T follicular helper cell (primary cell): ENCODE measurements at places on chromosomes 13 and 19.

GRCh38 chr19:8421484-8422461 is 8.7 kb downstream of the MARCHF2 start:
- DNase-seq: no peak

- no peak for DNase-seq
Observed at GRCh38 chr19:44758596-44758995, 10.1 kb downstream of the BCL3 start.

GRCh38 chr19:48752496-48753365 is at the start of gene FUT1:
FUT1 (minus strand) TSS chr19:48752641; CDS start chr19:48751281, 1,360 bp downstream.
- DNase-seq: no peak

DNA sequence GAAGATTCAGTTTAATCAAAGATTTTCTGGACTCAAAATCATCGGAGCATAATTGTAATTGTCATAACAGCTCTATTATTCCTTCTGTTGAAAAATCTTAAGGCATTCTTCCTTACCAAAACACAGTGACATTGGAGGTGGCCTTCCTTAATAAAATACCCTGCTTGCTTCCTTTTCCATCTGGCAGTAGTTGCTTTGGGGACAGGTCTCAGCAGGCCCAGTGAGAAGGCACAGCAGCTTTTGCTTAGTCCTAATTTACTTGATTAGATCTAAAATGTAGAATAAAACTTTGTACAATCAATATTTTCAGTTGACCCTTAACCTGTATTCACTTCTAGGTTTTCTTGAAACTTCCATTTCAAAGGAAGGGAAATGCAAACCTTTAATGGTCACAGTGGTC is 471.6 kb downstream of the PCDH20 start:
- no peak for DNase-seq

- DNase-seq: no peak
Observed at GRCh38 chr13:27406178-27406939, 18.1 kb upstream of the GTF3A start.
